Regular cardiac myocyte (primary cell): ENCODE measurements at places on chromosomes 16 and 17. TPM values are rescaled to one million over a fixed set of nuclear protein-coding genes. Genes with fewer than 3 reads are reported as not detected.

CDH16 gene
- total RNA-seq: 0.19 and 0.56 TPM in 2 replicates

ZDHHC7 gene
- 60.8 and 65.1 TPM in 2 replicates for total RNA-seq

ICAM2 gene
- 22.4 and 27.9 TPM in 2 replicates for total RNA-seq

OR3A3 gene
- total RNA-seq: not detected in 2 replicates

GPRC5B gene
- total RNA-seq: 8.6 and 11.6 TPM in 2 replicates

TMC7 gene
- total RNA-seq: 0.56 and 0.77 TPM in 2 replicates

TEKT5 gene
- total RNA-seq: not detected in 2 replicates

CLDN9 gene
- not detected in 2 replicates for total RNA-seq

HCRT gene
- total RNA-seq: not detected in 2 replicates

AIPL1 gene
- under 0.01 and 0.19 TPM in 2 replicates for total RNA-seq

CHAD gene
- total RNA-seq: not detected in 2 replicates

CACNG3 gene
- total RNA-seq: not detected in 2 replicates

SPN gene
- not detected in 2 replicates for total RNA-seq

TNFSF12 gene
- total RNA-seq: 3.6 and 14.1 TPM in 2 replicates

FOXJ1 gene
- total RNA-seq: not detected in 2 replicates

HSF4 gene
- total RNA-seq: 0.58 and 12.1 TPM in 2 replicates

VPS9D1 gene
- total RNA-seq: 3.6 and 6.5 TPM in 2 replicates

JPH3 gene
- total RNA-seq: under 0.01 TPM in 1 of 2 replicates, not detected in the other

HOXB1 gene
- total RNA-seq: 0.19 TPM in 1 of 2 replicates, not detected in the other

PRDM7 gene
- not detected in 2 replicates for total RNA-seq

UBALD1 gene
- 3.5 and 5.9 TPM in 2 replicates for total RNA-seq

ANKS4B gene
- not detected in 2 replicates for total RNA-seq

CA7 gene
- total RNA-seq: not detected in 2 replicates

SALL1 gene
- under 0.01 and 0.28 TPM in 2 replicates for total RNA-seq

ITGA2B gene
- total RNA-seq: 0.56 TPM in 1 of 2 replicates, not detected in the other

LPCAT2 gene
- total RNA-seq: 17.1 and 20.0 TPM in 2 replicates

MLST8 gene
- total RNA-seq: 20.3 and 34.1 TPM in 2 replicates

SLC43A2 gene
- 5.9 and 7.9 TPM in 2 replicates for total RNA-seq

CYTH1 gene
- 5.9 and 10.5 TPM in 2 replicates for total RNA-seq

CIAO2B gene
- total RNA-seq: 166 and 269 TPM in 2 replicates

KRTAP9-4 gene
- not detected in 2 replicates for total RNA-seq

SEZ6L2 gene
- 3.5 and 10.4 TPM in 2 replicates for total RNA-seq

TMEM235 gene
- not detected in 2 replicates for total RNA-seq

PLD6 gene
- total RNA-seq: 2.3 and 3.9 TPM in 2 replicates

ABCA9 gene
- 17.8 and 70.2 TPM in 2 replicates for total RNA-seq

SPEM3 gene
- not detected in 2 replicates for total RNA-seq

EME1 gene
- total RNA-seq: 3.7 and 18.0 TPM in 2 replicates

NTN1 gene
- under 0.01 and 0.28 TPM in 2 replicates for total RNA-seq

EFNB3 gene
- under 0.01 and 0.19 TPM in 2 replicates for total RNA-seq

MRPL12 gene
- 3.7 and 65.9 TPM in 2 replicates for total RNA-seq

SCN4A gene
- total RNA-seq: under 0.01 TPM in 1 of 2 replicates, not detected in the other

CDRT4 gene
- 0.28 and 1.3 TPM in 2 replicates for total RNA-seq

CHST5 gene
- total RNA-seq: not detected in 2 replicates

RABEP1 gene
- 49.3 and 54.4 TPM in 2 replicates for total RNA-seq

LDHD gene
- total RNA-seq: 1.3 and 4.2 TPM in 2 replicates

PTGES3L gene
- 0.28 and 0.58 TPM in 2 replicates for total RNA-seq

CHD3 gene
- 115 and 141 TPM in 2 replicates for total RNA-seq

MARCHF10 gene
- under 0.01 and 0.38 TPM in 2 replicates for total RNA-seq

NOD2 gene
- total RNA-seq: 0.19 and 0.28 TPM in 2 replicates

ACSM2A gene
- under 0.01 TPM in 1 of 2 replicates, not detected in the other for total RNA-seq

SOX9 gene
- total RNA-seq: 2.8 and 3.8 TPM in 2 replicates
